ENCODE measurements at places on chromosomes 13 and 19.

DNA sequence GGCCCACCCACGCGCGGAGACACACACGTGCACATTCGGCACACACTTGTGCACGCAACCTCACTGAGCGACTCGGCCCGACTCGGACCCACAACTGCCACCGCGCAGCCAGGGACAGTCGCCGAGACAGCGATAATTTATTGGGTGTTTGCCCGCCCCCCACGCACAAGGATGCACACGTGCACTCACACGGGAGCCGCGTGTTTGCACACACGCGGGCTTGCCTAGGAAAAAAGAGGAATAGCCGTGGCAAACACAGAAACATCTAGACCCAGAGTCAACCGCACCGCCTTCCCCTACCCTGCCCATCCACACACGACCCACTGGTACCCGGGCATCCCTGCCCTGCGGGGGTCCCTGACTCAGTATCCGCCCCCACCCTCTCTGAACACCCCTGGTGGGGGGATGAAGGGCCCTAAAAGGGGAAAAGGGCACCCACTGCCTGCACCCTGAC is 1.1 kb upstream of the SSBP4 start:
- DNase-seq = no peak

DNA sequence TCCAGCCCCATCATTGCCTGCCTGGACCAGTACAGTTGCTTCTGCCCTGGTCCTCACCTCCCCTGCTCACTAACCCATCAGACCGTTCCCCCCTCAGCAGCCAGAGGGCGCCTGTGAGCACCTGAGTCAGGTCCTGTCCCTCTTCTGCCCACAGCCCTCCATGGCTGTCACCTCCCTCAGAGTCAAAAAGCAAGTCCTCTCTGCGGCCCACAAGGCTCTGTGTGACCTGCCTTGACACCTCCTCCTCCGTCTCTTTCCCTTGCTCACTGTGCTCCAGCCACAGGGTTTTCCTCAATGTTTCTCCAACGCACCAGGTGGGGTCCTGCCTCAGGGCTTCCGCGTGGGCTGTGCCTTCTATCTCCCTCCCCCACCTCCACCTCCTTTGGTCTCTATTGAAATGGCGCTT is 29.4 kb upstream of the PTPRS start:
- DNase-seq = no peak

DNA sequence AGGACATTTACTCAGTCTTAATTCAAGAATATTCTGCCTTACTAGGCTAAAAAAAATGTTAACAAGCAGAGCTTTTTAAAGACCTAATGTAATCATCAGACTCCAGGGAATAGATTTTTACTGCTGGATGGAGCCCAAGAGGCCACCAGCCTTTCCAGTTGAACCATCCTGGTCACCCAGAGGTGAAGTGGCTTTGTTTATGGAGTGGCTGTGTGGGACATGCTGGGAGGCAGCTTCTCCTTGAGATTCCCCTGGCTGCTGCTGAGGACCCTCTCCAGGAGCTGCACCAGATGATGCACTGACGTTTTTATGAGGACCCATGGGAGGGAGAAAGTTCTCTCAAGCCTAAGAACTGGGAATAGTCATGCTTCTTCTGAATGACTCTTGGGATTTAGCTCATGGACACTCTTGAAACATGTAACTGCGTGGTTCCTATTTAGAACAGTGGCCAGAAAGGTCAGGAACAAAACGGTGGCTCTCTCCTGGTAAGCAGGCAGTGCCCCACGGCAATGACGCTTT is 205.9 kb upstream of the MIR17HG start:
- DNase-seq = no peak

- no peak for DNase-seq
Measured at GRCh38 chr19:30647891-30648720, 275.9 kb downstream of the ZNF536 start.

DNA sequence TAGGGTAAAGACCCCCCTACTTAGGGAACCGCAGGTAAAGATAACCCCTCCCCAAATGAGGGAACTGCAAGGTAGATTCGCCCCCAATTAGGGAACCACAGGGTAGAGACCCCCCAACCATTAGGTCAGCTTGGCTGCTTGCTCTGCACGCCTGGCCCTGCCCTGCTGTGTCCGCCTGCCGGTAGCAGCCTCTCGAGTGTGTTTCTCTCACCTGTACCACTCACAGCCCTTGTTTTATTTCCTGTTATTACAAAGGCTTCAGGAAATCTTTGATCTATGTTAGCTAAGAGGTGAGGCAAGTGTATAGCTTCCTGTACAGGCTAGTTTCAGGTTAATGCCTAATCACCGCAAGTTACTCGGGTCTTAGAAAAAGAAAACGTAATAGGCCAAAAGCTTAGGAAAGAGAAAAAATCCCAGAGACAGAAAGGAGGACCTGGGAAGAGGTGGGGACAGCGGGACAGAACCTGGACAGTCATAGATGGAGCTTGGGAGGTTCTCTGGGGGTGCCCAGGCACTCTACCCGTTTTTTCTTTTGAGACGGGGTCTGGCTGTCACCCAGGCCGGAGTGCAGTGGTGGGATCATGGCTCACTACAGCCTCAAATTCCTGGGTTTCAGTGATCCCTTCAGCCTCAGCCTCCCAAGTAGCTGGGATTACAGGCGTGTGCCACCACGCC is 23.1 kb upstream of the EIF3G start:
- no peak for DNase-seq

- no peak for DNase-seq
Measured at GRCh38 chr19:16886305-16886880, 2.4 kb upstream of the F2RL3 start.

DNA sequence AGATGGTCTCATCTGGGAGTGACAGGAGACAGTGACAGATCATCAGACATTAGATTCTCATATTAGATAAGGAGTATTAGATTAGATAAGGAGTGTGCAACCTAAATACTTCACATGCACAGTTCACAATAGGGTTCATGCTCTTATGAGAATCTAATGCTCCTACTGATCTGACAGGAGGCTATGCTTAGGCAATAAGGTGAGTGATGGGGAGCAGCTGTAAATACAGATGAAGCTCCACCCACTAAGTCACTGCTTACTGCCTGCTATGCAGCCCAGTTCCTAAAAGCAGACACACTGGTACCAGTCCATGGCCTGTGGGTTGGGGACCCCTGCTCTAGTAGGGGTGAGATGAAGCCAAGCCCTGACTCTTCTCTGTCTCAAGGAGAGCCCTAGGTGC is 10.0 kb upstream of the IGFL3 start:
- no peak for DNase-seq

GRCh38 chr19:3409346-3410064 is 43.1 kb downstream of the NFIC start:
- DNase-seq = no peak

GRCh38 chr13:27338816-27339215 is 68.2 kb downstream of the RASL11A start:
- DNase-seq = no peak
